ENCODE measurements at places on chromosomes 2 and 18. TPM values are rescaled to one million over a fixed set of nuclear protein-coding genes. Genes with fewer than 3 reads are reported as not detected.

MRPL30 gene
- total RNA-seq = 33.4 TPM

ITGB6 gene
- 37.7 TPM for total RNA-seq

BUB1 gene
- total RNA-seq = 9.0 TPM

NXPH2 gene
- total RNA-seq = 10.6 TPM

L3MBTL4 gene
- 4.2 TPM for total RNA-seq

- H3K36me3 ChIP-seq = no peaks in the 10 kb centered on the region
- no peak overlapping the region for H3K4me3 ChIP-seq
- DNase-seq = no peak
- H3K27ac ChIP-seq = no peak overlapping the region
Observed at GRCh38 chr18:41524674-41525470, 430.2 kb upstream of the PIK3C3 start.

DNA sequence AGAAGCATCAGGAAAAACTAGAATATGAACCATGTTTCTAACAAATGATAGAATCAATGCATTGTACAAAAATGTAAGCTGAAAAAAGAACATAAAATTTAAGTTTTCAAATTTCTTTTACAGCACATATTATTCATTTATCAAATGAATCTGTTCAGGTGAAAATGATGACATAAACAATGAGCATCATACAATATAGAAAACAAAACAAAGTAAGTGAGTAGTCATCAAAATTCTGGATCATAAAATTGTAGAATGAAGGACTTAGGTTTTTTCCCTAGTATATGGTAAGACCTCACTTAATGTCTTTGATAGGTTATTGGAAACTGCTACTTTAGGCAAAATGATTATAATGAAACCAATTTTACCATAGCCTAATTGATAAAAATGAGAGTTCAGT, 427.0 kb upstream of the KCNH7 start:
- no peaks in the 10 kb centered on the region for H3K4me1 ChIP-seq
- H3K27ac ChIP-seq = no peak overlapping the region
- no peaks in the 10 kb centered on the region for H3K36me3 ChIP-seq
- no peak overlapping the region for H3K4me3 ChIP-seq

DNA sequence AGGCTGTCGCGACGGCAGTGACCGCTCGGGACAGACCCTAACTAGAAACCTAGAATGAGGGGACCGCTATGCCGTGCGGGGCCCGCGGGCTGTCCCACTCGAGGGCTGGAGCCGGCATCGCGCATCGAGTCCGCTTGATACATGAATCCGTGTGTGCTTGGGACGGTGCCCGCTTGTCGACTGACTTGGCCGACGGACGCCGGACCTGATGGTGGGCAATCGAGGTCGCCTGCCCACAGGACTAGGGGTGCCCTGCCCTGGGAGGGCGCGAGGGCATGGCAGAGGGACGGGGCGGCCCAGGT, 749 bp upstream of the PTMA start:
- peak overlapping the region; percentile 53 for H3K4me3 ChIP-seq
- peak; percentile 83 for DNase-seq
- H3K4me1 ChIP-seq = peaks cover 32% of the 10 kb centered on the region
- H3K27me3 ChIP-seq = no peaks in the 10 kb centered on the region

DNA sequence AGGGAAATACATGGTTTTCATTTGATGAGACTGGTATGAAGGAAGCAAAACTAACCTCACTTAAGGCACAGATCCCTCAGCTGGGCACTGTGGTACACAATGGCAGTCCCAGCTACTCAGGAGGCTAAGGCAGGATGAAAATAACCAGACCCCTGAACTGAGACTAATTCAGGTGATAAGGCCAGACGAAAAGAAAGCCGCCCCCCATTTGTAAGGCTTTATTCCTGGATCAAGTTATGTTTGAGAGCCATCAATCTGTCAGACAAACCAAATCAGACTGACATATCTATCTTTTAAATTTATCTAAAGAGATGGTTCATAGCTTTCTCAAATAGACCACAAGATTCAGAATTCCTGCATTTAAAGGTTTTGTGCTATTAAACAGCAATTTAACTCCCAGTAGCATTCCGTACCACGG, 4.1 kb downstream of the SRSF7 start:
- H3K4me1 ChIP-seq = peaks cover 12% of the 10 kb centered on the region
- no peak for DNase-seq
- H3K36me3 ChIP-seq = peaks cover 52% of the 10 kb centered on the region
- no peak overlapping the region for H3K27ac ChIP-seq

DNA sequence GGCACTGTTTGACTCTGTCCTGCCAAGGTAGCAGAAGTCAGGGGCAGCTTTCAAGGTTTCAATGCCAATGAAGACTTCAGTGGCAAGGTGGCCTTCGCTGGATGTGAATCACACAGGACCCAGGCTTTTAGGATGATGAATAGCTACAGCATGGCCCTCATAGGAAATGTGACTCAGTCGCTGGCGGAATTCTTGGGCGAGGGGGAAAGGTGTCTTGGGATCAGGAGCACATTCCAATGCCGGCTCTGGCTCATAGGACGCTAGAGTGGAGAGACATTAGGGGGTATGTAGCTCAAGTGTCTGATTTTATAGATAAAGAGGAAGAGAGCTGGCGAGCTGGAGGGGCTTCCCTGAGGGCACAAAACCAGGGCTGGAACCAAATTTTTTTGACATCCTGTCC, 68.6 kb downstream of the SMIM21 start:
- H3K36me3 ChIP-seq = no peaks in the 10 kb centered on the region
- H3K4me1 ChIP-seq = peaks cover 6% of the 10 kb centered on the region
- H3K27me3 ChIP-seq = peaks cover 3% of the 10 kb centered on the region
- no peak overlapping the region for H3K4me3 ChIP-seq

DNA sequence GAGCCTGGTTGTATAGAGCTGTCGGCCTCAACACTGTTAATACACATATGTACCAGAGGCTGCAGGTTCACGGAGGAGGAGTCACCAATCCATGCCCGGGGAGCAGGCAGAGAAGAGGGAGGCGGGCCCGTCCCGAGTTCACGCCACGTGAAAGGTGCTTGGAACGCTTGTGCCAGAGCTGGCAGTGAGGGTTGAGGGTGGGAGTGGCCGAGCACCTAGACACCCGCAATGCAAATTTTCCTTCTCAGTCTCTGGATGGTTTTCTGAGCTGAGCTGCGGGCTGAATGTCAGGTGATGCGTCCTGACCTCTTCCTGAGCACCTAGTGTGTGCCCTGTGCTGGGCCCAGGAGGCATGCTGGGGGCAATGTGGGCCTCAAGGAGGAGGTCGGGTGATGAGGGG, 52.2 kb downstream of the ODC1 start:
- H3K27ac ChIP-seq = no peak overlapping the region
- no peak for DNase-seq
- peaks cover 32% of the 10 kb centered on the region for H3K4me1 ChIP-seq

DNA sequence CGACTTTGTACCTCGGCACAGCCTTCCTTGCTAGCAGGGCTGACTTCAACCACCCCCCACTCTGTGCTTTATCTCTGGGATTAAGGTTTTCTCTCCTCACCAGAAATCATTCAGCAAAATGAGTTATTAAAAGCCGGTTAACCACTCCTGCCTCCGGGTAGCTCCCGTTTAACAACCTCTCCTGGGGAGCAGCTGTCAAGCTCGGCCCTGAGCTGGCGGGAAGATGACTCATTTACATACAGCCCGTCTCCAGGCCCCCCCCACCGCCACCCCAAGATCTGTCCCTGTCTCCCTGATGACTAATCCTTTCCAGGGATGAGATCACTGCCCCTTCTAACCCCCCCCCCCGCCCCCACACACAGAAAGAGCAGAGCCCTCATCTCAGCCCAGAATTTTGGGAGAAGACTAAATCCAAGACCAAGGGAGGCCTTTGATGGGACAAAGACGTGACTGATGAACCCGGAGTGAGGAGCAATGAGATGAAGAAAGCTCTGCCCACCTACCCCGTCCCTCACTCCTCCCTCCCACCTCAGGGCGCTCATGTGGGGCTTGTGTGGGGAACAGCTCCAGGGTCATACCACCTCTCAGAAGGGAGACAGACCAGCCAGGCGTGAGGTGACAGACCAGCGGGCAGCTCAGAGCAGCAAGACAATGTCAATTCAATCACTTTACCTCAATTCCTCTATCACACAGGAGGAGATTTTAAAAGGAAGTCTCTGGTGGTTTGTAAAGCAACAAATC, 131.4 kb downstream of the MSH2 start:
- peaks cover 20% of the 10 kb centered on the region for H3K4me1 ChIP-seq
- no peak overlapping the region for H3K27ac ChIP-seq
- peak; percentile 36 for DNase-seq
- H3K27me3 ChIP-seq = no peaks in the 10 kb centered on the region
- no peaks in the 10 kb centered on the region for H3K36me3 ChIP-seq
- H3K4me3 ChIP-seq = no peak overlapping the region

DNA sequence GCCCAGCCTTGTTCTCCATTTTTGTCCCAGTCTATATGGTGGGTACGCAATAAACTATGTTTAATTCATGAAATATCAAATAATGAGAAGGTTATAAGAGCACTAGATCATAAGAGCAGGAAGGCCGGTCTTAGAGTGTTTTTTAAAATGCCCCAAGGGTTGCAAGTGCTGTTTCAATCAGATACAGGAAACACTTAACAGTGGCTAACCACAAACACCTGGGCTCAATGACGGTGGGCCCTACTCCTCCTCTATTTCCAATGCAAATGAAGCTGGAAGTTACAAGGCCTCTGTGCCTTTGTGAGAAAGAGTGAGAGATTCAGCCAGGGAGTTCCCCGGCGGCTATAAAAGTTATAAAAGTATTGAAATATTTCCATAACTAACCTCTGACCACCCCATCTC, 18.9 kb upstream of the WDR33 start:
- no peak overlapping the region for H3K27ac ChIP-seq
- no peaks in the 10 kb centered on the region for H3K27me3 ChIP-seq
- no peaks in the 10 kb centered on the region for H3K36me3 ChIP-seq
- H3K4me1 ChIP-seq = no peaks in the 10 kb centered on the region
- peak; percentile 34 for DNase-seq

GRCh38 chr18:75395137-75395536, 32.4 kb downstream of the SMIM21 start:
- no peak overlapping the region for H3K27ac ChIP-seq
- H3K27me3 ChIP-seq = no peaks in the 10 kb centered on the region
- H3K36me3 ChIP-seq = no peaks in the 10 kb centered on the region
- DNase-seq = no peak
- peaks cover 7% of the 10 kb centered on the region for H3K4me1 ChIP-seq
- no peak overlapping the region for H3K4me3 ChIP-seq

DNA sequence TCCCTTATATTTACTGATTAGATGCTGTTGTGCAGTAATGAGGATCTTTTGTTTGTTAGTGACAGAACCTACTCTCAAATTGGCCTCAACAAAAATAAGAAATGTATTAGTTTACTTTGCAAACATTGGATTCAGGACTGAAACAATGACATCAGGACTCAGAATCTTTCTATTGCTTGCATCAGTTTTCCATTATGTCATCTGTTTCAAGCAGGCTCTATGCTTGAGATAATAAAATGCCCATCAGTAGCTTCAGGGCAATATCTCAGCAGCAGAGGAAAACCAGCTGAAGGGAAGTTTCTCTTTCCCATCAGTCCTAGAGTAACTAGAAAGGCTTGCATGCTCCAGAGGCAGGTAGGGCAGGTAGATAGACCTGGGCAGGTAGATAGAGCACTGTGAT, 375.5 kb upstream of the SLC8A1 start:
- H3K27ac ChIP-seq = no peak overlapping the region
- no peaks in the 10 kb centered on the region for H3K36me3 ChIP-seq
- no peaks in the 10 kb centered on the region for H3K4me1 ChIP-seq
- no peak overlapping the region for H3K4me3 ChIP-seq
- no peak for DNase-seq

- DNase-seq = no peak
- H3K27me3 ChIP-seq = peaks cover 5% of the 10 kb centered on the region
- no peak overlapping the region for H3K4me3 ChIP-seq
- H3K36me3 ChIP-seq = no peaks in the 10 kb centered on the region
- H3K27ac ChIP-seq = no peak overlapping the region
- no peaks in the 10 kb centered on the region for H3K4me1 ChIP-seq
Observed at GRCh38 chr2:218925434-218925833, 34.0 kb upstream of the CDK5R2 start.

GRCh38 chr18:9608298-9608697, 6.1 kb downstream of the PPP4R1 start:
- H3K4me1 ChIP-seq = peaks cover 4% of the 10 kb centered on the region
- no peak overlapping the region for H3K27ac ChIP-seq
- H3K27me3 ChIP-seq = no peaks in the 10 kb centered on the region
- H3K36me3 ChIP-seq = peaks cover 9% of the 10 kb centered on the region
- no peak overlapping the region for H3K4me3 ChIP-seq

DNA sequence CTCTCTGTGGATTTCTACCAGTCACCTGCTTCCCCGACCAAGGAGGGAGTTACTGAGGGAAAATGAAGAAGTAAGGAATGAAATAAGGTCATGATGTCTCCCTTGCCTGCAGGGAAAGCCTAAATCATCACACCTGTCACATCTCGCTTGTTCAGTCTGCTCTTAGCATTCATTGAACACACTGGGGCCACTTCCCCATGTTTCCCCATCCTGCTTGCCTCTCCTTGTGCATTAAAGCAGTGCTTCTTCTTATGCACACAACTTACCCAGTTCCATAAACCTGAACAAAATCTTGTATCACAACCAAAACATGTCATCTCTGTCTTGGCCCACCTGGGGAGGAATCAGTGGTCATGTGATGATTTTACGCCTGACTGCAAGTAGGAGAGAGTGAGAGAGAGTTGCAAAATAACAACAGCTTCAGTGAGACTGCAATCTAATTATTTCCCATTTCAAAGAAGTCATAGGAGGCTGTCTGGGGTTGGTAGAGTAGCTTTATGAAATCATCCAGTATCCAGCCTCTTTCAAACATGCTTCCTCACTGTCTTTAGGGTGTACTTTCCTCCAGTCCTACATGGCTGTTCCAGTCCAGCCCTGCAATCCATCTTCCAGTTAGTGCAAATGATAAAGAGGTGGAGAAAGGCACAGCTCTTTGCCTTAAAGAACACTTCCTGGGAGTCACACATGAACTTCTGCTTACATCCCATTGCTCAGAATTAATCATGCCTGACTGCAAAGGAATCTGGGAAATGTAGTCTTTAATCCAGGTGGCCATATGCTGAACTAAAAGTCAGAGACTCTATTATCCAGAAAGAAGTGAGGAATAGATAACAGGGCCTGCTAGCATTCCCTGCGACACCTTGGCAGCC, 220.1 kb downstream of the HAUS1 start:
- H3K27me3 ChIP-seq = no peaks in the 10 kb centered on the region
- no peak overlapping the region for H3K27ac ChIP-seq
- peak; percentile 61 for DNase-seq
- H3K4me3 ChIP-seq = no peak overlapping the region

- no peaks in the 10 kb centered on the region for H3K27me3 ChIP-seq
- no peak for DNase-seq
- no peak overlapping the region for H3K27ac ChIP-seq
- H3K4me1 ChIP-seq = no peaks in the 10 kb centered on the region
Observed at GRCh38 chr2:38116762-38117161, 40.8 kb upstream of the CYP1B1 start.

DNA sequence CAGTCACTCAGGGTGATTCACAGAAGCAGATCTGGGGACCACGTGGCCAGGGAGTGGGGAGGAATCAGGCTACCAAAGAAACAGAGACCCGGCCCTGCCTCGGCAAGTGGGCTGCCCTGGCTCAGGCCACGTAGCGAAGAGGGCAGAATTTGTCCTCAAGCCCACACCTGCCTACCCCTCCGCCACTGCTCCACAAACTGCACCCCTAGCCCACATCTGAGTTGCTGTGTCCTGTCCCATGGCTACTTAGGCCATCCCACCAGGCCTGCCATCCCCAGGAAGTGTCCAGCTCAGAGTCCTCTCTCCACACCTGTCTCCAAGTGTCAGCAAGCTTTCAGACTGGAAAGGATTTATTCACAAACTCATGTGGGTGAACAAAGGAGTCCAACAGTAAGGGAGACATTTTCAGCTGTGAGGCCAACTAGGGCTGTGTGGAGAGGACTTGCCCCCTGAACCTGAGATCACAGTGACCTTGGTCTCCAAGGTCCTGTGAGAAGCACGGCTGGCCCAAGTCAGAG, 31.7 kb upstream of the ASPRV1 start:
- no peak overlapping the region for H3K27ac ChIP-seq
- no peaks in the 10 kb centered on the region for H3K4me1 ChIP-seq
- H3K36me3 ChIP-seq = peaks cover 20% of the 10 kb centered on the region
- no peak overlapping the region for H3K4me3 ChIP-seq
